ENCODE measurements at places on chromosomes 7 and 10.

DNA sequence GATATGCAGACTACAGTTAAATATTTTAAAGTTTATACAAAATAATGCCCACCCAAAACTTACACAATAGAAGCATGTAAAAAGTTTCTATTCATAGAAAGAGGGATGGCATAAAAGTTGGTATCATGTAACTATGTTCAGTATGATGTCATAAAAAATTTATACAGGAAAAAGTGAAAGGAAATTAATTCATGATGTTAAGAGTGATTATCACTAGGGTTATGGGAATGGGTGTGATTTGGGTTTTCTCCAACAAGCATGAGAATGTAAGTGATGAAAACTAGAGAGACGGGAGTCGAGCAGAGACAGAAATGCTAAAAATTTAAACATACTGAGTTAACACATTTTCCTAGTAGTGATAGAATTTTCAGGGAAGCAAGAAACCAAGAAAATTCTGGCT lies 52.7 kb downstream of the GDI2 start:
- DNase-seq: no peak

DNA sequence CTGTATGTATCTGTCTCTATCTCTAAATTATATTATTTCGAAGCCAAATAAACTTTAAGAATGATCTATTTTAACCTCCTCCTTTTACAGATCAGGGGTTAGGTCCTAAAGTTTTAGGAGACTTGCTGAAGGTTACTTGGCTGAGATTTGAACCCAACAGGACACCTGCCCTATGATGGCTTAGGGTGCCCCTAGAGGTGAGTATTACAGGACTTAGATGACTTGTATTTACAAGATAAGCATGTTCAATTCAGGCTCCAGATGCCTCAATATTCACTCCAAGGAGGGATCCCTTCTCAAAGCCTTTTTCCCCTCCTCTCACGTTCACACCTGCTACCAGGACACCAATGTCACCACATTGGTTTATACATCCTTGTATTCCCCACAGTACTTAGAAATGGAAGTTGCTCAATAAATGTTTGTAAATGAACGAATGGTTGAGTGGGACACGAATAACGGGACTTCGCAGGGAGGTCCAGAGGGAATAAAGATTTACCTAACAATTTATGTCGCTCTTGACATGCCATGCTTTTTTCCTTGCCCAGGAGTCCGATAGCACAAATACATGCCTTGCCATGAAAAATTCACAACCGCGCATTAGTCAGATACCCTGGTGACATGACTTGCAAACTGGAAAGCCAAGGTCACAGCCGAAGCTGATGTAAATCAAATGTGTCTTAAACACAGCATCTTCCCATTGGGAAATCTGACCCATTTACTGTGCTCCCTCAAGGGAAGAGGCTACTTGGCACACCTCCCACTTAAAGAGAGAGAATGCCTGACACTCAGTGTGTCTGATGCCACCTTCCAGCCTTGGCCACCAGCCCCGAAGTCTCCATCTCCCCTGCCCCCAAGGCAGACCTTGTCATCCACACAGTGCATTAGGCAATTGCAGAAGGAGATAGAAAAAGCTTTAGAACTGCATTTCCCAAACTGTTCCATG lies 872.2 kb upstream of the AUTS2 start:
- no peak for DNase-seq

GRCh38 chr7:16889851-16890415 lies 8.2 kb upstream of the AGR3 start:
- no peak for DNase-seq

- no peak for DNase-seq
These were observed 9.4 kb downstream of the TAS2R41 start for GRCh38 chr7:143487061-143487460.

GRCh38 chr10:61337741-61338140 lies 115.4 kb downstream of the TMEM26 start:
- DNase-seq: no peak

DNA sequence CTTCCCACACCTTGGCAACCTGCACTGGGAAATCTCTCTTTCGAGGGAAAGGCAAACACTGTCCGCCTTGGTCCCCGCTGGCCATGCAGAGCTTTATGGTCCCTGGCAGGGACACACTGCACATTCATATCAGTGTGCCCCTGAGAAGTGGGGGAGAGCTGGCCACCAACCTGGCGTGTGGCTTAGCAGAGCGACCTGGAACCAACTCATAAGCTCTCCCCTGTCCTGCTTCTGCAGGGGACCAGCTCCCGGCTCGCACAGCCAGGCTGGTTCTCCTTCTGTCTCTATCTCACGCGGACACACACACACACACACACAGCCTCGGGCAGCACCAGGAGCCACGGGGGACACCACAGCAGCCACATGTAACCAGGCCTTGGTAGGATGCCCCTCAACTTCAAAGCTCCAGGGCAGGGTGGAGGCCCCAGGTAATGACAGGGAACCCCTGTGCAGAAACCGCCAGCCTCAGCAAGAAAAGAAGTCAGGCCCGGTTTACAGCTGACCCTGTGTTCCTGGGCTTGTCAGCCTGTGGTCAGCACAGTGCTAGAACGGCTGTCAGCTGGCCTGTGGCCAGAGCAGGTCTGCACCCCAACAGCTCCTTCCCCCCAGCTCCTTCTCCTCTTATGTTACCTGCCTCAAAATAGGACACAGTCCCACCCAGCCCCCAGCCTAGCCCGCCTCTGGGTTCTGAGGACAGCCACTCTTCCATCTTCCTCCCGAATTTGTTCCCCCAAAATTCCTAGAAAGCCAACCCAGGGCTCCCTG lies 69.3 kb downstream of the OAT start:
- no peak for DNase-seq

DNA sequence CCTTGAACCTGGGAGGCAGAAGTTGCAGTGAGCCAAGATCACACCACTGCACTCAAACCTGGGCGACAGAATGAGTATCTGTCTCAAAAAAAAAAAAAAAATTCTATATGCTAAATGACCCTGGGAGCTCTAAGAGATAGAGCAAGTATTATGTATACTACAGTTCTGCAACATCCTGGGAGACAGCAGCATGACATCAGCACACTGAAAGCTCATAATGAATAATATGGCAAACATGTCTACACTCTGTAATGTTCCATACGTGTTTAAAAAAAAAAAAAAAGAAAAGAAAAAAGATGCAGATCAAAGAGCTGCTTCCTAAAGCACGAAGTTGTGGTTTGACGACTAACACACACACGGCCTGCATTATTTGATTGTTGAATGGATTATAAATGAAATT lies 72.5 kb downstream of the CUL2 start:
- DNase-seq: no peak
